ENCODE measurements at places on chromosomes 12 and 14. TPM values are rescaled to one million over a fixed set of nuclear protein-coding genes. Genes with fewer than 3 reads are reported as not detected.

Gene NGB
- not detected for total RNA-seq

Gene UTP20
- total RNA-seq = 18.1 TPM

Gene KIF21A
- 20.1 TPM for total RNA-seq

Gene FICD
- total RNA-seq = 2.6 TPM

Gene ARG2
- 1.3 TPM for total RNA-seq

Gene TPCN1
- 20.1 TPM for total RNA-seq

Gene EPYC
- not detected for total RNA-seq

Gene SLC15A4
- total RNA-seq = 18.2 TPM

Gene UBR7
- 32.8 TPM for total RNA-seq

Gene RHEBL1
- total RNA-seq = 4.9 TPM

Gene LRIG3
- total RNA-seq = 6.0 TPM

Gene KIF26A
- 2.8 TPM for total RNA-seq

Gene GPR84
- total RNA-seq = not detected

Gene ADCY6
- total RNA-seq = 15.8 TPM

Gene CLEC2D
- total RNA-seq = 1.1 TPM

Gene CCDC175
- total RNA-seq = not detected

Gene TSPAN19
- 0.18 TPM for total RNA-seq

Gene FOXG1
- 0.17 TPM for total RNA-seq

Gene REC8
- 5.5 TPM for total RNA-seq

Gene ARHGAP9
- 0.22 TPM for total RNA-seq

Gene PRIM1
- total RNA-seq = 29.6 TPM

Gene PRH2
- total RNA-seq = not detected

Gene TMEM121
- total RNA-seq = 8.9 TPM

Gene TAS2R7
- total RNA-seq = not detected

Gene FOXN4
- not detected for total RNA-seq

Gene GPX2
- 242 TPM for total RNA-seq

Gene CLEC4D
- total RNA-seq = not detected

Gene P3H3
- 26.1 TPM for total RNA-seq

Gene SCN8A
- 1.8 TPM for total RNA-seq

Gene DEGS2
- 1.6 TPM for total RNA-seq

Gene AQP6
- not detected for total RNA-seq

Gene IAPP
- total RNA-seq = not detected

Gene POTEM
- not detected for total RNA-seq

Gene DYNLL1
- 709 TPM for total RNA-seq

Gene GNB3
- 1.9 TPM for total RNA-seq
